ENCODE measurements at places on chromosomes 11 and 22.
A peak's percentile ranks its signal among the peaks of the same experiment; 100 is the strongest.

DNA sequence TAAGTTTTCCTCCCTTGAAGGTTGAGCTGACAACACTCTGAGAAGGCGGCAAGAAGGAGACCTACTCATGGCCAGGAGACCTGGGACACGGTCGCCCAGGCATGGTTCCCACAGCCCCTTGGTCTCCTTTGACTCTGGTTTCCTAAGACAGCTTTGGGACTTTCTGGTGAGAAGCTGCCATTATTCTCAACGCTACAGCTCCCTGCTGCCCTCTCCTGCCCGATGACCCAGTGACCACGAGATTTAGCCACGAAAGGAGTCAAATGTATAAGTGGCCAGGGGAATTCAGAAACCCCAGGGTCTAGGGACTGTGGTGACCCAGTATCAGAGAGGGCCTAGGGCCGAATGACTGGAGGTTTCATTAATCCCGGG is 699 bp upstream of the SDF2L1 start:
- H3K4me1 ChIP-seq, result peaks cover 19% of the 10 kb centered on the region
- H3K27ac ChIP-seq, result peak overlapping the region; percentile 96
- peaks cover 8% of the 10 kb centered on the region for H3K36me3 ChIP-seq
- no peak for DNase-seq

DNA sequence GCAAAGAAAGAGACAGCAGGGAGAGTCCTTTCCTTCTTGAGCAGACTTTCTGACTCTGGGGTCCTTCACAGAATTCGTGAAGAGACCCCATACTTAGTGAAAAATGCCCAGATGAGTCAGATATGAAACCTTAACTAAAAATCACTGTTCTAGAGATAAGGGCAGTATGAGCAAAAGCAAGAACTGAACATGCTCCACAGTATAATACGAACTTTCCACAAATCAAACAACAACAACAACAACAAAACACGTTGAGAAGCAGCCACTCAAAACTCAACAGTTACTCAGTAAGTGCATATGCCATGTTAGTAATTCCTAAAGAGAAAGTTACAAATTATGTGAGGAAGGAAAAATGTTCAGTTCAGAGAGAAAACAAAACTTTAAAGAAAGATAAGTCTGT is 44.3 kb downstream of the PITPNB start:
- no peaks in the 10 kb centered on the region for H3K27me3 ChIP-seq
- H3K4me1 ChIP-seq, result peaks cover 16% of the 10 kb centered on the region
- H3K4me3 ChIP-seq, result no peak overlapping the region
- no peak for DNase-seq
- peaks cover 16% of the 10 kb centered on the region for H3K36me3 ChIP-seq
- H3K27ac ChIP-seq, result no peak overlapping the region

DNA sequence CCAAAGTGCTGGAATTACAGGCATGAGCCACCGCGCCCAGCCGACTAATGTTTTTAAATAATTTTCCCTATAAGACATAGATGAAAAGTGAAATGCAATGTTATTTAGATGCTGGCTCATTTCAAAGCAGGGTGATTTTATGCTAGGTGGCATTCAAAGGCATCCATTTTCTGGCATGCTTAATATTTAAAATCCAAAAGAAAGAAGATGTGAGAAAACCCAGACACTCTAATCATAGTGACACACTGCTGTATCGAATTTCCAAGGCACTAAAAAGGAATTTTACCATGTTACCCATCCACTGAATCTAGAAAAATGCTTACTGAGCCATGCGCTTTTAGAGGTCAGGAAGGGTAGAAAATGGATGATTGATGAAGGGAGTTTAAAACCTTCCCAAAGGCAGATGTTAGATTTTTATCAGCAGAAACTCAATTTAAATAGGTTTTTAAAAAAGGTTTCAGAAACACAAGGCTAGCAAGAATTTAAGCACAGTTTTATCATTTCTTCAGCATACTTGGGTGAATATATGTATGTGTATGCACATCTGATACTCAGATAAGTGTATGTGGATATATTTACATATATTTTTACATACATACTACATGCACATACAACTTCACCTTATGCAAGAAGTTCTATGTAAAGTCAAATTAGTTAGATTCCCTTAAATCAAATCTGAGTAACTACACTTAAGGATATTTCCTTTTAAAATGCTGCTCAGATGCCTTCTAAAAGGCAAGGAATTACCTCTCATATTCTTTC is 24.1 kb upstream of the CCDC89 start:
- H3K36me3 ChIP-seq, result no peaks in the 10 kb centered on the region
- no peak overlapping the region for H3K4me3 ChIP-seq
- DNase-seq, result no peak
- H3K4me1 ChIP-seq, result no peaks in the 10 kb centered on the region

DNA sequence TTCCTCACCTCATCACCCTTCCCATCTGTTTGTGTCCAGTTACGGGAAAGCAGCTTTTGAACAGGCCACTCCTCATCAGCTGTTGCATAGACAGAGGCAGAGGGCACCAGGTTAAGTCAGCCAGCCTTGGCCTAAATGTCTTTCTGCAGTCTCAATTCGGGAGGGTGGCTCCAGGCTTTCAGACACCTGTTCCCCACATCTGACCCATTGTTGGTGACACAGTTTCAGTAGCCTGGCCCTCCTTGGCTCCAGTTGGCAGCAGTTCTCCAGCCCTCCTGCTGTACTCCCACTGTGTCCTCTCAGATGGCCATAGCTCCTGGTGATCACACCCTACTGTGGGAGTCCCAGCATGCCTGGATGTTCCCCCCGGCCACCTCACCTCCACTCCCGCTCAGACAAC is 70.8 kb upstream of the MYOD1 start:
- no peaks in the 10 kb centered on the region for H3K36me3 ChIP-seq
- H3K27ac ChIP-seq, result no peak overlapping the region
- no peaks in the 10 kb centered on the region for H3K4me1 ChIP-seq
- no peaks in the 10 kb centered on the region for H3K27me3 ChIP-seq
- DNase-seq, result no peak

DNA sequence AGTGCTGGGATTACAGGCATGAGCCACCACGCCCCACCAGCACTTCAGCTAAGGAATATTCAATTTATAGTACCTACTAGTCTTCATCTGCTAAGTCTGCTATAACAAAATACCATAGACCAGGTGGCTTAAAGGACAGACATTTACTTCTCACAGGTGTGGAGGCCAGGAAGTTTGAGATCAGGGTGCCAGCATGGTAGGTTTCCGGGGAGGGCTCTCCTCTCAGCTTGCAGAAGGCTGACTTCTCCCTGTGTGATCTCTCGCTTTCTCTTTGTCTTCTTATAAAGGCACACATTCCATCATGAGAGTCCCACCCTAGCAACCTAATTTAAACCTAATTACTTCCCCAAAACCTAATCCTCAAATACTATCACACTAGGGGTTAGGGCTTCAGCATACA is 433.0 kb downstream of the INSC start:
- no peaks in the 10 kb centered on the region for H3K4me1 ChIP-seq
- no peak overlapping the region for H3K4me3 ChIP-seq
- no peaks in the 10 kb centered on the region for H3K27me3 ChIP-seq

DNA sequence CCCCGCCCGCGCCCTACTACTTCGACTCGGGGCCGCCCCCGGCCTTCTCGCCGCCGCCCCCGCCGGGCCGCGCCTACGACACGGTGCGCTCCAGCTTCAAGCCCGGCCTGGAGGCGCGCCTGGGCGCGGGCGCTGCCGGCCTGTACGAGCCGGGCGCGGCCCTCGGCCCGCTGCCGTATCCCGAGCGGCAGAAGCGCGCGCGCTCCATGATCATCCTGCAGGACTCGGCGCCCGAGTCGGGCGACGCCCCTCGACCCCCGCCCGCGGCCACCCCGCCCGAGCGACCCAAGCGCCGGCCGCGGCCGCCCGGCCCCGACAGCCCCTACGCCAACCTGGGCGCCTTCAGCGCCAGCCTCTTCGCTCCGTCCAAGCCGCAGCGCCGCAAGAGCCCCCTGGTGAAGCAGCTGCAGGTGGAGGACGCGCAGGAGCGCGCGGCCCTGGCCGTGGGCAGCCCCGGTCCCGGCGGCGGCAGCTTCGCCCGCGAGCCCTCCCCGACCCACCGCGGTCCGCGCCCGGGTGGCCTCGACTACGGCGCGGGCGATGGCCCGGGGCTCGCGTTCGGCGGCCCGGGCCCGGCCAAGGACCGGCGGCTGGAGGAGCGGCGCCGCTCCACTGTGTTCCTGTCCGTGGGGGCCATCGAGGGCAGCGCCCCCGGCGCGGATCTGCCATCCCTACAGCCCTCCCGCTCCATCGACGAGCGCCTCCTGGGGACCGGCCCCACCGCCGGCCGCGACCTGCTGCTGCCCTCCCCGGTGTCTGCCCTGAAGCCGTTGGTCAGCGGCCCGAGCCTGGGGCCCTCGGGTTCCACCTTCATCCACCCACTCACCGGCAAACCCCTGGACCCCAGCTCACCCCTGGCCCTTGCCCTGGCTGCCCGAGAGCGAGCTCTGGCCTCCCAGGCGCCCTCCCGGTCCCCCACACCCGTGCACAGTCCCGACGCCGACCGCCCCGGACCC is 17.4 kb upstream of the ACR start:
- no peak overlapping the region for H3K27ac ChIP-seq
- H3K4me1 ChIP-seq, result no peaks in the 10 kb centered on the region
- H3K4me3 ChIP-seq, result no peak overlapping the region
- DNase-seq, result no peak
- H3K27me3 ChIP-seq, result no peaks in the 10 kb centered on the region

DNA sequence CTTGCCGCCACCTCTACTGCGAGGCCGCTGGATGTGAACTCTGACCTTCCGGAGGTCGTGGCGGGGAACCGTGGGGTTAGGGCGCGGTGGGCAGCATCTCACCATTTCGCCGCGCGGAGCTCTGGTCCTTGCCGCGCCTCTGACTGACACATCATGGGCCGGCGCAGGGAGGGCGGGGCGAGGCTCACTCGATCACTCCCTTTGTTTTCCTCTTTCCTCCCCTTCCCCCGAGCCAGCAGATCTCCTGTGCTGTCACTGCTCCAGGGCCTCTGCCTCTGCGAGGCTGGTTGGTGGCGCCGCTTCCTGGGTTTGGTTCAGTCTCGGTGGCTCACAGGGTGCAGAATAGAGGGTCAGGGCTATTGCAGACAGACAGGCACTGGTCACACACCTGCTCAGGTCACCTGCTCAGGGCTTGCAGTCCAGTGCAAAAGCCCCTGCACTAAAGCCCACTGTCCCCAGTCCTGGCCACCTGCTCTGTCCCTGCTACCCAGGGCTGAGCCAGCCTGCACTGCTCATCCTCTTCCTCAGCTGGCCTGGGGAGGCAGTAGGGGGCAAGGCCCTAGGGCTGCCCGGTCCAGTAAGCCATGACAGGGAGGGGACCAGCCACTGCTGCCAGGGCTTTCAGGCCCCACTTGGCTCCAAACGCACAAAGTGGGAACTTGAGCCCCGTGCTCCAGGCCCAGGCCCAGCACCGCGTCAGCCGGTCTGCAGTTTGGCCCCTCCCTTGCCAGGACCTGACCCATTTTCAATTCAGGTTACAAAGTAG is 36.2 kb downstream of the PISD start:
- DNase-seq, result no peak
- H3K36me3 ChIP-seq, result no peaks in the 10 kb centered on the region
- H3K4me3 ChIP-seq, result no peak overlapping the region
- peak overlapping the region; percentile 54 for H3K27ac ChIP-seq

DNA sequence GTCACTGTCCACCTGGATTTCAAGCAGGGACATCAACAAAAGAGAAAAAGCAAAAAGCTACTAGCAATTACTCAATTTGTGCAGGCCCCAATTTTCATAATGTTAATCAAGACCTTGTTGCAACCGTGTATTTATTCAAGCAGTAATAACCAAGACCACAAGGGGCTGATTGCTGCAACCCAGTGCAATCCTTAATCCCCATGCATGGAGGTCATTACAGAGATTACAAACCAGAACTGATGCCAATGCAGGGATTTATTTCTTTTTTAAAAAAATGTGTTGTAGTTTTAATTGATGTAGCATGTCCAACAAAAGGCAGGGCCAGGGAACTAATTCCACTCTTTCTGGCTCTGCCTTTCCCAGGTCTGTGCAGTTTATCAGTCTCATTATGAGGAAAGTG is 18.4 kb downstream of the TECTA start:
- H3K4me3 ChIP-seq, result no peak overlapping the region
- H3K27ac ChIP-seq, result no peak overlapping the region
- no peaks in the 10 kb centered on the region for H3K4me1 ChIP-seq
- no peaks in the 10 kb centered on the region for H3K27me3 ChIP-seq

- no peak overlapping the region for H3K4me3 ChIP-seq
- no peaks in the 10 kb centered on the region for H3K27me3 ChIP-seq
- H3K27ac ChIP-seq, result no peak overlapping the region
- H3K36me3 ChIP-seq, result peaks cover 4% of the 10 kb centered on the region
Observed at GRCh38 chr11:77966338-77966737, 28.1 kb downstream of the INTS4 start.

DNA sequence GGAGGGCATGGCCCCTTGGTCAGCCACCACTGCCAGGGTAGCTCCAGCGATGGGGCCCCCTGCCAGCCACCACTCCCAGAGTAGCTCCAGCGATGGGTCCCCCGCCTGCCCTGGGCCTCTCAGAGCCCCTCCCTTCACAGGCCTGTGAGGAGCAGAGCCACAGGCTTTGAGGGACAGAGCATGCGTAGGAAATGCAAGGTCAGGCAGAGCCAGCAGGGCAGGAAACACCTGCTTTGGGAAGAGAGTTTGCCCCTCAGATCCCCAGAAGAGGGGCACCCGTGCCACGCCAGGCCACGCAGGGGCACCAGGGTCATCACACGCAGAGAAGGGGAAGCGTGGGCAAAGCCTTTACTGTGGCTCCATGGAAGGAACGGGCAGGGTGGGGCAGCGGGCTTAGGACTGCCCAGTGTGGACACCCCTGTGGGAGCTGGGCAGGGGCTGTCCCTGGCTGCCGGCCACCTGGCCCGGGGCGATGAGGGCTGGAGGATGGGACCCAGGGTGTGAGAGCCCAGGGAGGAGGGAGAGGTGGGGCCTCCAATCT is 477.8 kb downstream of the BRD1 start:
- no peak overlapping the region for H3K27ac ChIP-seq
- H3K4me1 ChIP-seq, result no peaks in the 10 kb centered on the region
- H3K27me3 ChIP-seq, result no peaks in the 10 kb centered on the region
- no peak overlapping the region for H3K4me3 ChIP-seq
- DNase-seq, result no peak

- no peak for DNase-seq
- no peaks in the 10 kb centered on the region for H3K4me1 ChIP-seq
- H3K27ac ChIP-seq, result no peak overlapping the region
Observed at GRCh38 chr22:46108564-46109473, 41.5 kb upstream of the PPARA start.

DNA sequence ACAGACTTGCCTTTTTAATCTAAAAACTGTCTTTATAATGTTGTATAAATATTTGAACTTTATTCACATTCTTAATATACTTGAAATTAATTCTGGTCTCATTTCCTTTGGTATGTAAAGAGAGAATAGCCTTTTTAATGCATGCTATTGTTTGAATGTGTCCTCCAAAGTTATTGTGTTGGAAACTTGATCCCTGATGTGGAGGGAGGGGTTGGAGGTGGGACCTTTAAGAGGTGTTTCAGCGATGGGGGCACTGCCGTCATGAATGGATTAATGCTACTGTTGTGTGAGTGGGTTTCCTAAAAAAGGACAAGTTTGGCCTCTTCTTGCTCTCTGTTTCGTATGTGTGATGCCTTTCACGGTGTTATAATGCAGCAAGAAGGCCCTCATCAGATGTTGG is 131.7 kb downstream of the DDX10 start:
- H3K4me3 ChIP-seq, result no peak overlapping the region
- H3K36me3 ChIP-seq, result no peaks in the 10 kb centered on the region
- DNase-seq, result no peak
